ENCODE measurements at places on chromosomes 7 and 10.

DNA sequence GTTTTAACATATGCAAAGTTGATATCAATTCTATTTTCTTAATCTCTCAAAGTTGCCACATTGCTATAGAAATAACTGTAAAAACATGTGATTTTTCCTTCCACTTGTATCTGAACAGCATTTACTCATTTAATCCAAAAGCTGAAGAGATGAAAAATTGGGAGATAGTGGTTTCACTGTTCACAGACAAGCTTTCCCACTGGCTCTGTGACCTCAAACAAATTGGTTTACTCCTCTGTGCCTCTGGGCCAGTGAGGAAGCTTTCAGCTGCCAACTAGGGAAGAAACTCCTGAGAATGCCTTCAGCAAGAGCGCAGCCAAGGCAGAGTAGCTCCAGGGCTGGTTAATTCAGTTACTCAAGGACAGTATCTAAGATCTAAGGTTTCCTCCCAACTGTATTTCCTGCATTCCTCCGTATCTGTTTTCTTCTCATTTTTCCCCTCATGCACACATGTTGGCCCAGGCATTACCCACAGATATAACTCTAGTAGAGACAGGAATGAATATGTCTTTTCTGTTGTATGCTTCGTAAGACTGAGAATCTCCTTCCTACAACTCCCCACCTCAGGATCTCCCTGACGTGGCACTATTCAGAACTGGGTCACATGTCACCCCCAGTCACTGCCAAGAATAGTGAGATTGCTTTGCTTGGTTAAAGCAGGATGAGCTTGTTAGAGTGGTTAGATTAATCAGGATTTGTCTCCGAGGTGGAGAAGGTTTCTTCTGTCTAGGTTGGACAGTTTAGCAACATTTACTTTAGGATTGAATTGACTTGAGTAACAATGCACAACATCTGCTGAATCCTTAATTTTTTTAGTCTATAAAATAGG lies 315.7 kb downstream of the NRG3 start:
- no peak for DNase-seq

DNA sequence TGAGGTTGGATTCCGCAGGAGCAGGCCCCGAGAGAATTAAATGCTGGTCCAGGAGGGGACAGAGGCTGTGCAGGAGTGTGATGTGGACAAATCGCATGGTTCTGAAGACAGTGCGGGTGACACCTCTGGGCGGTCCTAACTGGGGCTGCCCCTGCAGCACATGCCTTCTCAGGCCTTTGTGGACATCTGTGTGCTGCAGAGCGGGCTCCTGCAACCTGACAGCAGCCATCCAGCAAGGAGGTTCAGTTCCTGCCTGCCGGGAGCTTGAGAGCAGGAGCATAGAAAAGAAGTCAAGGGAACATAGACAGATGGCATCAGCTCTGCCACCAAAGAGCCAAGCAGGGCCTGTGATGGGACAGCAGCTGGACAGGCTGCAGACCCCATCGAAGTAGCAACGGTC lies 135.9 kb upstream of the PPP2R2D start:
- no peak for DNase-seq

DNA sequence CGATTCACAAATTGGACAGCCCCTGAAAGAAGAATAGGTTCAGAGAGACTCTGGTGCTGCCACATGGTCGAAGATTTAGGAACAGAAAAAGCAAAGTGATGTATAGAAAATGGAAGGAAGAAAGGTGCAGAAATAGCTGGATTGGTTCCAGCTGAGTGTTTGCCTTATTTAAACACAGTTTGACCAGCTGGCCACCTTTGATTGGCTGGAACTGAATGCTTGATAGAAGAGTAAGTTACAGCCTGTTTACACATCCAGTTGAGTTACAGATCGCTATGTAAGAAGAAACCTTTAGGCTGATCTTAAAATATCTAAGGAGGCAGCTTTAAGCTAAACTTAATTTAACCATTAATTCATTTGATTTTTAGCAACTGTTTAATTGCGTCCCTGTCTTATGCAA lies 40.3 kb upstream of the KAT6B start:
- DNase-seq: no peak

GRCh38 chr7:159068893-159069448 lies 75.7 kb downstream of the VIPR2 start:
- DNase-seq: no peak

- DNase-seq: no peak
These were observed 121.7 kb upstream of the COL1A2 start for GRCh38 chr7:94272821-94273583.

- no peak for DNase-seq
These were observed 21.4 kb downstream of the SORBS1 start for GRCh38 chr10:95539560-95540284.

- DNase-seq: no peak
These were observed 346.5 kb downstream of the TYW1 start for GRCh38 chr7:67343114-67343513.

- DNase-seq: no peak
These were observed 113.5 kb downstream of the DOCK1 start for GRCh38 chr10:127018766-127019165.

DNA sequence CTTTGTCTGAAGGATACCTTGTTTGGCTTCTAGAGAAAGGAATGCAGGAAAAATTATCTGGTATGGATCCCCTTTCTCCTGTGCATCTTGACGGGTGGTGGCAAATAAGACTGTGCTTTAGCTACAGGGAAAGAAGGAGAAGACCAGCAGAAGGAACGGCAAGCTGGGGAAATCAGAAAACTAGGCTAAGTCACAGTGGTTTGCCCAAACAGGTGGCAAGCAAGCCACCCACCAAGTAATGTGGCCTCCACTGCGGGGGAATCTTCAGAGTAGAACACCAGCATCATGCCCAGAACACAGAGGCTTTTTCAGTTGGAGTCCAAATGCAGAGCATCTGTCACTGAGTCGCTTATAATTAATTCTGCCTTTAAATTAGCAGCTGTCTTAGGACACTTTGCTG lies 282.8 kb downstream of the PHF14 start:
- DNase-seq: no peak

DNA sequence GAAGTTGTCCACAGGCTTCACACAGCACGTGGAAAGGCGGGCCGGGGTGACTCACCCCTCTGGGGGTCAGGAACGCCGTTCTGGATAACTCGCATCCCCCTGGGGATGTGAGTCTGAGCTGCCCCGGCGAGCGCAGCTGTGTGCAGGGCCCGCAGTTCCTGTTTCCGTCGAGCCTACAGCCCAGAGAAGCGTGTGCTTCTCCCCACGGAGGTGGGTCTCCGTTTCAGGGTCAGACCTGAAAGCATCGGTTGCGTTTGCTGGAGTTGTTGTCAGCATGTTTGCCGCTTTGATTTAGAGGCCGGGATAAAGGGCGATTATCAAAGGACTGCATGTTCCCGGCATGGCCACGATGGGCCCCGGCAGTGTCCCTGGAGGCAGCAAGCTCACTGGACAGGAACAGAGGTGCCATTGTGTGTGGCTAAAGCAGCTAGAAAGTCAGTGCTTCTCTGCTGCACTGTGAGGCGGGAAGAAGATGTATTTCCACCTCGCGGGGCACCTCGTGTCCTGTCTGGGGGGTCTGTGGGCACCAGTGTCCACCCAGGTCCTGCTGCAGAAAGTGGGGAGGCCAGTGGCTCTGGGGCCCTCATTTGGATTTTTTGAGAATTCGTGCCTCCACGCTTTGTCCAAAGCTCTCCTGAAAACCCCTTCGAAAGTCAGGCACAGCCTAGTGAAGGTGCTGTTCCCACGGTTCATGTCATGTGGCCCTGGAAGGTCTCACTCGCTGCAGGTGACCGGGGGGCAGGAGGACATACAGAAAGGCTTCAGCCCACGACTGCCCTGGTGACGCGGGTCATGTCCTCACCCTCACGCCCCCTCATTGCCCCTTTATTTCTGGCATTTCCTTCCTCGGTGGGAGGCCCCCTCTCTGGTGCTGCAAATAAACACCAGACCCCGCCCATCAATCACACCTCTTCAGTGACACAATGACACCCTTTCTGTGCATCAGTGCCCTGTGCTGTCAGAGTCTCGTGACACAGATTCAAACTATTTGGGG lies 27.4 kb upstream of the GDI2 start:
- no peak for DNase-seq

GRCh38 chr10:121282264-121282663 lies 316.0 kb downstream of the FGFR2 start:
- DNase-seq: no peak

DNA sequence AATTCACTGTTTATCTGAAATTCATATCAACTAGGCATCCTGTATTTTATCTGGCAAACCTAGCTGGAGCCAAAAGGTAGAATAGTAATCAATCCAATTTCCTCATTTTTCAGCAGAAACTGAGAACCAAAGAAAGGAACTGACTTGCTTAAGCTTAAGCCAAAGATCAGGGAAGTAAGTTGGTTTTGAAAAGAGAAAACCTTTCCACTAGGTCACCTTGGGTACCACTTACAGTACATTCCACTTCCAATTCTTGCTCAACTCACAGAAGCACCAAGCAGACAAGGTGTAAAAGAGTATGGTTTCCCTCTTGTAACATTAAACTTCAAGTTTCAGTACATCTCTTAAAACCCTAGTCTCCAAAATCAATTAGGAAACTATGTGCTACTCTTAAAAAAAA lies 79.6 kb downstream of the ZFAND4 start:
- no peak for DNase-seq

DNA sequence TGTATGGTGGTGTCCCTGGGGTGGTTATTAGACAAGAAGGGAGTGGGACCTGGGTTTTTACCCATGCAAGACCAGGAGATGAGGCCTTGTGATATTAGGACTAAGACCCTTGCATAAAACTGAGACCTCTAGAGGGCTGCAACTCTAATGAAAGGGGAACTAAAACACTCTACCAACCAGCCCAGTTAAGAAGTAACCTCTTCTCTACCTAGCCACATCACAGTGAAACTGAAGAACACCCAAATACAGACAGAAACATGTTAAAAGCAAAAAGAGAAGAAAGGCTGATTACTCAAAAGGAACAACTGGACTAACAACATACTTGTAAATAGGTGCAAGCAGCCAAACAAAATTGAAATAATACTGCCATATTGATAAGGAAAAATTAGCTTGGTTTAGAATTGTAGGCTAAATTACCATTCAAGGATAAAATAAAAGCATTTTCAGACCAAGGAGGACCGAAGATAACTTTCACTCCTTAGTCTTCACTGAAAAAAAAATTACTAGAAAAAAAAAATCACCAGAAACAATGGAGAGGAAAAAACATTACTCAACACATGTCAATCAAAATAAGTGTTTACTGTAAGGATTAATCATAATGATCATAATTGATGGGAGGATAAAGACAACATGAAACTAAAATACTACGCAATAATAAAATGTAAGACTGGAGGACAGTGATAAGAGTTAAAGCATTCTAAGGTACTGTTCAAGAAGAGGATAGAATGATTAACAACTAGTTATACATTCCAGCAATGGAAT lies 27.6 kb downstream of the ERLIN1 start:
- no peak for DNase-seq

DNA sequence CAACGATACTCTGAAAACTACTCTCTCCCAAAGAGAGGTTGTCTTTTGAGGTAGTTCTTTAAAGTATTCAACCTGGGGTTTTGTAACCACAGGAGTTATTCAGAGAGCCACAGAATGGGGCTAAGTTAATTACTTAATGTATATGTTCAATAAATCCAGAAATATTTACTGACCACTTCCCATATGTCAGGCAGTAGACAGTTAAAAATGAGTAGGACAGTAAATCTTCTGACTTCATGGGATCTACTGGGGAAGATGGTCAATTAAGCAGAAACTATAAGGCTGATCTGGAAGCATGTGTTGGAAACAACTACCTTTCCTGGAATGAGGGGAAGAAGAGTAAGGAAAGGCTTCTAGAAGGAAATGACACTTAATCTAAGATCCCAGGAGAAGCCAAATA lies 167.7 kb downstream of the MAGI2 start:
- no peak for DNase-seq

DNA sequence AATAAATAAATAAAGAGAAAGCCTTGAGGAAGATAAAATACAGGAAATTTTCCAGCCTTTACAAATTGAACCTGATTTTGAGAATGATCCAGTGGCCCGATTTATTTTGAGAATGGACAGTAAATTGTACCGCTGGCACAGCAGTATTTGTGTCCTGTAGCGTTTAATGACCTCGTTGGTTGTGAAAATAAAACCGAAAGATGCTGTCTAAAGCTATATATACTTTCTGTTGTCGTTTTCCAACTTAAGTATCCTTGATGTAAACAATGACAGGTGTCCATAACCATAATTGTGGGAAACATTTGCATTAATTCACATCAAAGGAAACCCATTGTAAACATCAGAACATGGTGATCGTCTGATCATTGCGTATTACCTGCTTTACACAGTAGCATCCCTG lies 38.8 kb downstream of the TBXAS1 start:
- DNase-seq: no peak

DNA sequence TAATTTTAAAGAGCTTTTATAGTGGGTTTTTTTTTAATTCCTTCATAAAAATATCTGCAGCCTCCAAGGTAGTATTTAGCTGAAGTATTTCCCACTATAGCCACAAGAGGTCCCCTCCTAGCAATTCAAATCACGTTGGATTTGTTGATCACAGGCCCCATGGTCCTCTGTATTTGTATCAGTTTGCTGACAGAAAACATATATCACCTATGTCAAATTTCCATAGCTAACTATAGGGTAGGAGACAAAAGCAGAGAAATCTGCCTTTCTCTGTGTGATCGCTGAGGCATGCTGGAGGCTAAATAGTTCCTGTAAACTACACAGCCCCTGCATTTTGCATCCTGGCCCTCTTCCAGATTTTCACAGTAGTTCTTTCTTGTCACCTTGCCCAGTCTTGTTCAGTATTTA lies 1.7 kb upstream of the CTNNA3 start:
- DNase-seq: peak; percentile 8

GRCh38 chr7:22654831-22655230 lies 72.2 kb upstream of the IL6 start:
- no peak for DNase-seq

DNA sequence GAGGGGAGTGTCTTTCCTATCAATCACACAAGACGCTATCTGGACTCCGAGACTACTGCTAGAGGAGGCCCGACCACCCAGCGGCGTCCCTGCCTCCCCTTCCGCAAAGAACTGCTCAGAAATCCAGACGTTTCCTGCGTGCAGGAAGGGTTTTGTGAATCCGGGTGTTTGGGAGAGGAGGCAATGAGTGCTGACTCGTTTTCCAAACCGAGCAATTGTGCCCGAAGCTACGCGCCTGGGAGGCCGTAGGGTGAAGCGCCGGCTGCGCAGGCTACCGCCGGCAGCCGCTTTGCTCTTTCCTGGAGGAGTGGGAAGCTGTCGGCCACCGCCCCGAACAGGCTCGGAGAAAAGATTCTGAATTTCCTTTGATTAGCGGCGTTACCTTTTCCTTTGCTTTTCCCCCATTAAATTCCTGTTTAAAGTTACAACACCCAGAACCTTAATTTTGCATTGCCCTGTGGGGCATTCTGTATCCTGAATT lies 5.3 kb downstream of the VAX1 start:
- DNase-seq: no peak

GRCh38 chr10:68560943-68561864 lies 1.1 kb downstream of the TET1 start:
- DNase-seq: no peak
